HCT116 (cell line): ENCODE measurements at places on chromosomes 11 and 22. TPM values are rescaled to one million over a fixed set of nuclear protein-coding genes. Genes with fewer than 3 reads are reported as not detected.

- no peak for DNase-seq
These were observed 76.9 kb upstream of the CTSC start for GRCh38 chr11:88414385-88414861.

Gene ST14
- 107 TPM for total RNA-seq

- DNase-seq: no peak
These were observed 2.1 kb downstream of the MAPK8IP1 start for GRCh38 chr11:45887587-45887986.

DNA sequence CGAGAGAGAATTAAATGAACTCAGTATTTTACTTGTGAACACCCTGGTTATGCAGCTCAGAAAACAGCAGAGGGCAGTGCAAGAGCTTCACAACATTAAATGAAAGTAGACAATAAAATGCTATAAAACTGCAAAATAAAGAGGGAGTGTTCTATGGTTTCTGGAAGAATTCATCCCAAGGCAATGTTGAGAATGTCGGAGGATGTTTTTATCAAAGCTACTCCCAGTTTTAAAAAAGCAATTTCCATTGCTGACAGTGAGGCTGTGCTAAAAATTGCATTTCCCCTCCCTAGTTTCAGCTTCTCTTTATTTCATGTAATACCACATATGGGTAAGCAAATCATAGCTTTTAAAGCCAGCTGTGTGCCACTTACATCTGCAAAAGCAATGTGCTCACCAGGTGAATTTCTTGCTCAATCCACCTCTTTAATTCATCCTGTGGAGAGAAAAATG is 296.8 kb downstream of the RAB38 start:
- DNase-seq: peak; percentile 21

Gene TMA7B
- not detected for total RNA-seq

DNA sequence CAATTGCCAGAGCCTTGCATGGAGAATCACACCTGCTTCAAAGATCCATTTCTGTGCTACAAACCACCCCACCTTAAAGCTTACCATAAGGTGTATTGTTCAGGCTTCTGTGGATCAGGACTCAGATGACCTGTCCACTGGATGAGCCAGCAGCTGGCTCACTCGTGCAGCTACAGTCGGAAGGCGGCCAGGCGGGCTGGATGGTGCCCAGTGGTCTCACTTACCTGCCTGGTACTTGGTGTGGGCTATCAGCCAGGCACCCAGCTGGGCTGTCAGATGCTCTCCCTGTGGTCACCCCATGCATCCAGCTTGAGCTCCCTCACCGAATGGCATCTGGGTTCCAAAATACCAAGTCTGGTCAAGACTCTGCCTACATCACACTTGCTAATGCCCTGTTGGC is 10.9 kb upstream of the APOBEC3B start:
- DNase-seq: no peak

Gene DGCR6
- total RNA-seq: 4.6 TPM

Gene OPCML
- total RNA-seq: not detected

DNA sequence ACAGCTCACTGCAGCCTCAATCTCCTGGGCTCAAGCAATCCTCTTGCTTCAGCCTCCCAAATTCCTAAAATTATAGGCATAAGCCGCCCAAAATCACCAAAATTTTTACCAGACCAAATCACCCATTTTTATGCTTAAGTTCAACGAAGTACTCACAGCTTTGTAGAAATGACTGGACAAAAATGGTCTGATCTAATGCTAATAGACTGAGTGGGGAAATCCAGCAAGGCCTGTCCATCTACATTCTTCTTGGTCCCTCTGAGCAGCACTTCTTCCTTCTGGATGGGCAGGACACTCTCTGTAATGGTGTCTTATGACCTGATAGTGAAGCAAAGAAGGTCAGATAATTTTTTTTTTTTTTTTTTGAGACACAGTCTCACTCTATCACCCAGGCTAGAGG is 18.7 kb upstream of the OR6X1 start:
- DNase-seq: no peak

Gene C11orf21
- not detected for total RNA-seq

DNA sequence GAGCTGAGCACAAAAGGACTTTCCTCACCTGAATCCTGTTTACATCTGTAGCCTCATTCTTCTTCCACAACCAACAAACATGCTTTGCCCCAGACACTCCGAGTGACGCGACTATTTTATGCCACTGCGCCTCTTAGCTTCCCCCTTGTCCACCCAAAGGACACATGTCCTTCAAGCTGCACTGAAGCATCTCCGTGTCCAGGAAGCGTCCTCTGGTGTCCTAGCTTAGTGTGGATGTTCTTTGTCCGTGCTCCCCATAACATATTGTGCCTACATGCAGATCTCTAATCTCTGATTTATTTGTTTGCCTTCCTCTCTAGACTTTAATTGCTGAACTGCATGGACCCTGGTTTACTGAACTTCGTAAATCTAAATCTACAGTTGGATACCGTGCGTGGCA is 20.1 kb upstream of the CECR2 start:
- no peak for DNase-seq

Gene MS4A6E
- total RNA-seq: not detected

Gene BIRC3
- 4.7 TPM for total RNA-seq

Gene OR52E8
- total RNA-seq: not detected

Gene MPPED2
- not detected for total RNA-seq

DNA sequence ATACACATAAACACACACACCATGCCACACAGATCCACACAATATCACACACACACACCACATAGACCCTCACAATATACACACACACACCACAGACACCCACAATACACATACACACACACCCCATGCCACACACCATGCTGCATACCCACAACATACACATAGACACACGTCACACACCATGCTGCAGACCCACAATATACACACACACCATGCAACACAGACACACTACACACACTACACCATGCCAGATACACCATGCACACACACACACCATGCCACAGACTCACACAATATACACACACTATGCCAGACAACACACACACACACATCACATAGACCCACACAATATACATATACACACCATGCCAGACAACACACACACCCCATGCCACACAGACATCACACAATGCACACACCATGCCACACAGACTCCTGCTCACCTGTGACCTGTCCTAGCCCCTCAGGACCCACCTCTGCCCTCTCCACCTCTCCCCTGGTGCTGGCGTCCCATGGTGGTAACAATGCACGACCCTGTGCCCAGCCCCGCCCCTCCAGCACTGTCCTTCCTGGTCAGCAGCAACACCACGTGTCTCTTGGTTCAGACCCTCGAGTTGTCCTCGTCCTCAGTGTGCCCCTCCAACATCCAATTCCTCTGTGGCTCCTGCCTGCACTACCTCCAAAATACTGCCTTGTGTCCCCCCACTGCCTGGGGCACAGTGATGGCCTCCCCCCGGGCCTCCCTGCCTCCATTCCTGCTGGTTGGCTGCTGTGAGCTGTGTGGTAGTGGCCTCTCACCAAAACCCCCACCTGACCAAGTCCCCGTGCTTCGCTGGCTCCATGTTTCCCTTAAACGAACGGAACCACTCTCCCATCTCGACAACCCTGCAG is 23.7 kb upstream of the RFPL3 start:
- no peak for DNase-seq

Gene CXCR5
- total RNA-seq: not detected

- DNase-seq: no peak
These were observed 417.8 kb downstream of the MIAT start for GRCh38 chr22:27075028-27075678.

DNA sequence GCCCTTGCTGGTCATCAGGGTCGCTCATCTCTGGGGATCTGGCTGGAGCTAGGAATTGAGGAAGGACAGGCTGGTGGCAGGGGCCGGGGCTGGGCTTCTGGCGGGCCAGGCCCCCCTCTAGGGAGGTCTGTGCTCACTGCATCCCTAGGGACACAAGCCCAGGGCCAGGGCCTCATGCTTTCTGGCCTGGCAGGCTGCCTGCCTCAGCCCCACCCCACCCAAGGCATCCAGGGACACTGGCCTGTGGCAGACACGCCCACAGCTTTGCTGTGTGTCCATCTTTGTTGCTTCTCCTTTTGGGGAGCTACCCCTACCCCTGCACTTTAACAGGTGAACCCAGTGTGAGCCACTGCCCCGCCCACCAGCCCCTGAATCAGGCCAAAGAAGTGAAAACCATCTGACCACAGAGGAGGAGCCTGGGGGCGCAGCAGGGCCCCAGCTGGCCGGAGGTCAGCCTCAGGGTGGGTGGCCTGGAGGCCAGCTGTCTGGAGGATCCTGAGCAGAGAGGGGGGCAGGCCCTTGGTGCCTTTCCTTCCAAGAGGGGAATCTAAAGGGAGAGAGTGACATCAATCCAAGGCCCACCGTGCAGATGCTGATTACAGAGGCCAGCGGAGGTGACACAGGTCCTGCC is 26.8 kb upstream of the CELSR1 start:
- DNase-seq: no peak

Gene CYB5R2
- 14.4 TPM for total RNA-seq

Gene UPK3A
- not detected for total RNA-seq

- DNase-seq: peak; percentile 68
These were observed 76.3 kb downstream of the FAM168A start for GRCh38 chr11:73521621-73522020.
